ENCODE measurements at places on chromosomes 6 and 20.
A peak's percentile ranks its signal among the peaks of the same experiment; 100 is the strongest.

- no peak for DNase-seq
These were observed 422.6 kb downstream of the QKI start for GRCh38 chr6:163836876-163837690.

DNA sequence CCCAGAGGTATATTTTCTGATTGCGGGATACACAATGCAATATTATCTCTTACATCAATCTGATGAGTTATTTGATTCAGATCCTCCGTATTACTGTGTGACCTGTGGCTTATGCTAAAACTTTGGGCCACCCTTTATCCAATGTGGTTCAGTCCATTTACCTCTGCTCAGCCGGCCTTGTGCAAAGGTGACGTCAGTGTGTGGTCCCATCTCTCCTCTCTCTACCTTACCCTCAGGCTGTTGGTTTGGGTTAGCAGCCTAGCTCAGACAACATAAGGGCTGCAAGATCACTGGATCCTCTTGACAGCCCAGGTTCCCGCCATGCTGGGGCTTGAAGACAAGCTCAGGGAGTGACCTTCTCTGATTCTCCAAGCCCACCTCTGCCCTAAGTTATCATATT is 33.0 kb downstream of the SNHG17 start:
- DNase-seq: no peak

GRCh38 chr6:115838763-115839401 is 221.8 kb downstream of the FRK start:
- DNase-seq: peak; percentile 35

- DNase-seq: no peak
These were observed 12.4 kb downstream of the HTR1B start for GRCh38 chr6:77450924-77451323.

DNA sequence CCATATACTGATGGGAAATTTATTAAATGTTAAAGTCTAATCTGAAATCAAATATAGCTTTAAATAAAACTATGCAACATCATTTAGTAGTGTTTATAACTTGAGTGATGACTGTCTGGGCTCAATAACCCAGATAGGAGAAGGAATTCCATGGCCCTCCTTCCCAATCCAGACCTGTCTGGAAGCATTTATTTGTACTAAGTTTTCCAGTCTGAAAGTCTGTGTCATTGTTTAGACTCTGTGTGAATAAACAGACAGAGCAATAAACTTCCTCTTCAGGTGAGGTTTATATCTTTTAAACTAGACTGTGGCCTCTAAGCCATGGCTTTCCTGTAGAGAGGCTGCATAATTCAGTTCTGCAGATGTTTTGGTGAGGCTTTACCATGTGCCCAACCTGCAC is 176.4 kb downstream of the SOX4 start:
- no peak for DNase-seq

DNA sequence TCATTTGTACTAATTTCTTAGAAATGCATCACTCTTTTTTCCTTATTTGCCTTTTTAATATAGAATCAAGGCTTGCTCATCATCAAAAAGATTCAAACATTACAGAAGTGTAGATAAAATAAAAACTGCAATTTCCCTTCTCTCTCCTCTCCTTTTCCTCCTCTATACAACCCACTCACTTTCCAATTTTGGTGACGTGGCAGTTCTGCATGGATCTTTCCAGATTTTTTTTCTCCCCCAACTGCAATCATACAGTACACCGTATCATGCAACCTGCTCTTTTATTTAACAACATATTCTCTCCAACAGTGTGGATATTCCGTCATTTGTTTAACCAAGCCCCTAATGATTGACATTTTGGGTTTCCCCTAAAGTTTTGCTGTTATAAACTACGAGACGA is 140.5 kb downstream of the BFSP1 start:
- no peak for DNase-seq

GRCh38 chr20:19935842-19936241 is 81.3 kb upstream of the NAA20 start:
- DNase-seq: no peak

- DNase-seq: peak; percentile 36
These were observed 23.1 kb downstream of the PSMG4 start for GRCh38 chr6:3281631-3282475.

GRCh38 chr20:60815656-60816055 is 436.4 kb upstream of the CDH4 start:
- no peak for DNase-seq

DNA sequence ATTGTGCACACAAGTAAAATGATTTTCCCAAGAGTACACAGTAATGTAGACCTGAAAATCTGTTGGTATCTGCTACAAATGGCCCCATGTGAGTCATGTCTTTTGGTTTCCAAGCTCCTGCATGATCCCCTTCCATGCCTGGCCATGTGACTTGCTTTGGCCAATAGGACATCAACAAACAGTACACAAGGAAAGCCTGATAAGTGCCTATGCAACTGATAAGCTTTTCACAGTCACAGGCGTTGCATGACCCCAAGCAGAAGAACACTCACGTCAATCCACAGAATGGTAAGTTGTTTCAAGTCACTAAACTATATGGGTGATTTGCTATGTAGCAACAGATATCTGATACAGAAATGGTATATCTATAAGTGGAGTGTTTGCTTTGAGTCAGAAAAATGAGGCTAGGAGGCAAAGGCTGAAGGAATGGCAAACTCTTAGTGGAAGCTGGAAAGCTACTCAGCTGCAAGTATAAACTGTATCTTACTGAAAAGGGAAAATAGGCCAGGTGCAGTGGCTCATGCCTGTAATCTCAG is 160.1 kb upstream of the BEND3 start:
- DNase-seq: peak; percentile 12

- no peak for DNase-seq
These were observed 2.5 kb upstream of the BPIFA1 start for GRCh38 chr20:33233129-33233774.
